Left ventricle myocardium inferior (tissue), 1 donor: ENCODE measurements at places on chromosomes 13 and 19.

DNA sequence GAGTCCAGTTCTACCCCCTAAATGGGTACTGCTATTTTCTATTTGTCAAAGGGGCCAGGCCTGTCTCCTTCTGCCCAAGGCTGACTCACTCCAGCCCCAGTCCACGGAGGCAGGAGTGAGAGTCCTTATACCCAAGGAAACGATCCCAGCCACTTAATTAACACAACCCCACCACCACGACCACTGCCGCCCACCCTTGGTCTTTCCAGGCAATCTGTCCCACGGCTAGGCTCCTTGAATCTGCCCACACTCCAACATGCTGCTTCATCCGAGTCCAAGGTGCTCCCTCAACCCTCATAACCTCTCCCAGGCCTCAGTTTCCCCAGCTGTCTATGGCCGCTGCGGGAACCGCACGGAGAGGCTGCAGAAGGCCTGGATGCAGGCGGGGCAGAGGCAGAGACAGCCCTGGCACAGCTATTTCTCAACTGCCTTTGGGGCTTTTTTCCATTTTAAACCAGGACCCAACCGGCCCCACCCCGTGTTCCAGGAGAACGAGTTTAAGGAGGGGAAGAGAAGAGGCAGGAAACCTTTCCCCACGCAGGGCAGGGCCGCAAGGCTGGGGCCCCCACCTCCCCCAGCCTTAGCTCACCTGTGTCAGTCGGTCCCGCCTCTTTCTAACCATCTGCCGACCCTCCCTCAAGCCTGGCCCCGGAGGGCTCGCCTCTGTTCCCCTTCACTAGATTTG lies 746 bp downstream of the RAB3D start:
- no peak for DNase-seq

GRCh38 chr19:2484178-2484937 lies 8.4 kb downstream of the GADD45B start:
- DNase-seq, result no peak

- DNase-seq, result no peak
Observed at GRCh38 chr13:65836066-65836465, 1394.1 kb downstream of the PCDH9 start.

DNA sequence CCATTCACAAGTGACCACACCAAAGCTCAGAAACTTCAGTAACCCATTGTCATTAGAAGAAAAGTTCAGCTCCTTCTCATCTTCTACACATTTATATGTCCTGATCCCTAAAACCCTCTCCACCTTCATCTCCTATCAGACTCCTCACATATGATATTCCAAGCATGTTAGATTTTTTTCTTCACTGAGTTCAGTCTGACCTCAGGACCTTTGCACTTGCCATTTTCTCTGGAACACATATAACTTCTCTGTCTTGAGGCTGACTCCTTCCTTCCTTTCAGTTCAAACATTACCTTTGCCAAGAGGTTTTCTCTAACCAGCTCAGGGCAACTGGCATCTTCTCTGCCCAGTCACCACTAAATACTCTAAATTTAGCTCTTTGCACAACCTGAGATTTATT lies 54.1 kb downstream of the C13orf42 start:
- no peak for DNase-seq

DNA sequence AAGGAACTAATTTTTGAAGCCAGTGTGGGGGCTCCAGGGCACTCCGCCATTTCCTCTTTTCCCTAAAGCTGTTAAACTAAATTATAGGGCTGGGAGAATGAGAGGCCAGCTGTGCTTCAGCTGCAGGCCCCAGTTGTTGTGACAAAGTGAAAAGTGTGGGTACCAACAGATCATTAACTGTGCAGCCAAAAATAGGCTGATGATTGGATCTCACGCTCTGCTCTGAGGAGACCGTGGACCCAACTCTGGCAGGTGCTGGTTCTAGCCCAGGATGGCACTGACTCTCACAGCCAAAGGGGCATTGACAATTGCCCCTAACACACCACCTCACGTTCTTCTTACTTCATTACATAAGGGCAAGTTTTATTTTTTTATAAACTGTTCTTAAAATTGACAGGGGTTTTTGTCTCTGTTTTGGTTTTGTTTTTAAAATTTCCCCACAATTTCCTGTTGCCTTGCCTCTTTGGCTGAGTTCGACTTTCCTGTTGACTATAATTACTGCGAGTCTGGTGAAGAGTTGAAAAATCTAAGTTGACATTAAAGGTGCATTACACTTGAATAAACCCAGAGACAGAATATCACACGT lies 391.0 kb downstream of the FGF9 start:
- DNase-seq, result no peak

GRCh38 chr13:83183439-83184149 lies 698.7 kb downstream of the SLITRK1 start:
- no peak for DNase-seq

GRCh38 chr13:75359266-75359665 lies 122.7 kb downstream of the TBC1D4 start:
- DNase-seq, result no peak

DNA sequence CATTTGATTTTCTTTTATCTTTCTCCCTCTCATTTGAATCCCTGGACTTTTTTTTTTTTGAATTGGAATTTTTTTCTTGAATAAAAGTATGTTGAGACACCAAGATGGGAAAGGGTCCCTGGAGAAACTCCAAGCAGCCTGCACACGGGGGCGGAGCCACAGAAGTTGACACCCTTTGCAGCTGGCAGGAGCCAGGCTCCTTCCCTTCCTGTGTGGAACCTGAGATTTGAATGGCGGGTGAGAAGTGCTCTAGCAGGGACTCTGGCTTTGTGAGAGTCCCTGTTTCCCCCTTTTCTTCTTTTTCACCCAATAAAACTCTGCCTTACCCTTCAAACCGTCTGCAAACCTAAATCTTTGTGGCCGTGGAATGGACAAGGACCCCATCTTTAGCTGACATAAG lies 1381.0 kb upstream of the MIR17HG start:
- DNase-seq, result no peak

GRCh38 chr13:36275190-36276002 lies 22.2 kb downstream of the CCDC169 start:
- DNase-seq, result no peak

- no peak for DNase-seq
Observed at GRCh38 chr13:40420160-40420740, 246.2 kb downstream of the FOXO1 start.

DNA sequence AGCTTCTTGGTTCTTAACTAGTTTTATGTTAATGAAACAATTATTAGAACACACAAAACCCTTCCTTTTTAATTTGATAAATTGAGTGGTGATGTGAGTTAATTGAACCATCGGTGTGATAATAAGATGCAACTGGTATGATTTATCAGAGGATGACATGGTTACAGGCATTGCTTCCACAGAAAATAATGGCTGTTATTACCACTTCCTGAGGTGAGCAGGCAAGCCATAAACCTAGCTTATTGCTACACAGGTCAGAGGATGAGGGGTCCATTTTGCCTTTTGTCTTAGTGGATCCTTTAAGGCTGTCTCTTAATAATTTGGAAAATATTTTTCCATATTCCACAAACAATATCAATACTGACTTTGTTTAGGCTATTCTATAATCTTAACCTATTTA lies 226.6 kb upstream of the EDNRB start:
- DNase-seq, result no peak

GRCh38 chr19:47322058-47322457 lies 9.9 kb upstream of the C5AR2 start:
- DNase-seq, result no peak

DNA sequence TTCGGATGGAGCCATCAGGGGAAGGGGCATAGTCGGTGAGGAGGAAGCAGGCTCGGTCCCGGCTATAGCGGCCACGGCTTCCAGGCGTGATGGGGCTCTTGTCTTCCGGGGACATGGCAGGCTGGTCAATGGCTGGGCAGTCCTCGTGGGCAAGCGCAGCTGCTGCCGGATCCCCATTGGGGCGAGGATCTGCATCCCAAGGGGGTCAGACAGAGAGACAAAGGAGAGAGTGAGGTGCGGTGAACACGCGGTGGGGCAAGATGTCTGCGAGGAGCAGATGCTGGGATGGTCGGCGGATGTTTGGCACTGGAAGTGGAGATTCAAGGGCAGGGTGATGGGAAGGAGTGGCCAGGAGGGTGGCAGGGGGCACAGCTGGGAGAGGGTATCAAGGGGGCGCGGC lies 8.6 kb downstream of the KCNC3 start:
- DNase-seq, result no peak

DNA sequence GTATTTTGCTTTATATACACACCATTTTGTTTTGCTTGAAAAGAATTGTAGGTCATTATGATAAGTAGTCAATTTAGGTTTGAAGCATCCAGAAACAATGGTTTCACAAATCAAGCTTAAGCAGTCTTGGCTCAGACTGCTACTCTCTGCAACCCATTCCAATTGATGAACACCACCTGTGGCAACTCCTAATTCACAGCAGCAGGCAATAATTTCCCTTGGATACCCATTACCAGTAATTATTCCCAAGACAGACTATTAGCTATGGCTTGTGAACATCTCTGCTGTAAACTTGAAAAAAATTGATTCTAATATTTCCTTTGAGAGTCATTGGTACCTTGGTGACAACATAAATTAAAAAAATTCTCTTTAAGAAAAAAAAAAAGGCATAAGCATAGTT lies 299.3 kb upstream of the SLITRK6 start:
- DNase-seq, result no peak

DNA sequence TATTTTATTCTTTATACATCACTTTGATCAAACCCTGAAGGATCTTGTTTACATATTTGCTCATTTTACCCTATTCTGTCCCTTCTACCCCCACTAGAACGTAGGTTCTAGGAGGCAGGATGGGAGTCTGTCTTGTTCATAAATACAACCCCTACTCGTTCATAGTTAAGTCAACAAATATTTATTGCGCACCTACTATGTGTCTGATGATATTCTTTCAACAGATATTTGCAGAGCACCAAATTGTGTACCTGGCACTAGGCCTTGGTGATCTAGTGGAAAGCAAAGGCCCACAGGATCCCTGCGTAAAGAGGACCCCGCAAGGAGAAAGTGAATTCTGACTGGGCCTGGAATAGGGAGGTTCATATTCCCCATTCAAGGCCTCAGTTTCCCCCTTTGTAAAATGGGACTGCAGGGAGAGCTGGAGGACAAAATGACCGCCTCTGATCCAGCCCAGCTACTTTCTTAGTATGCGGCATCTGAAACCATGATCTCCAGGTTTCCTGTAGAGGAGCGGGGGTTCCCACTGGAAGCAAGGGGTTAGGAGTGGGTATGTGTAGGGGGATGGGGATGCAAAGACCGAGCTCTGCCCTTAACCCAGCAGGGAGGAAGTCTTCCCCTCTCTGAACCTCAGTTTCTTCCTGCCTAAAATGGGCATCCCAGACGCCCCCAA lies 534 bp upstream of the GEMIN7 start:
- DNase-seq, result no peak

- DNase-seq, result no peak
Observed at GRCh38 chr13:94612050-94612449, 10.4 kb downstream of the GPR180 start.

DNA sequence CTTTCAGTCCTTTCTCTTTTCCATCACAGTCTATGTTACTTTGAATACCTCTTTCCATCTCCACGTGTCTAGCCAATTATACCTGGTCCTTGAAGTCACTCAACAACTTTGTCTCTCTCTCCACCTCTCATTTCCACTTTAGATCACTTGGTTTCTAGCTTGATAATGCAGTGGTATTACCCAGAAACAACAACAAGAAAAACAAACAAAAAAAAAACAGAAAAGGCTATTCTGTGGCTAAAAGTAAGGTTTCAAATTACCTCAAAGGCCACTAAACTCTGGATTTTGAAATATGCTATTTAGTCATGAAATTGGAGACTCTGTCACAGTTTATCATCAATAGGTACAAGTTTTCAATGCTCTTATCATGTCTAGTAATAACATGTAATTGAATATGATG lies 184.8 kb downstream of the PCDH9 start:
- DNase-seq, result no peak

DNA sequence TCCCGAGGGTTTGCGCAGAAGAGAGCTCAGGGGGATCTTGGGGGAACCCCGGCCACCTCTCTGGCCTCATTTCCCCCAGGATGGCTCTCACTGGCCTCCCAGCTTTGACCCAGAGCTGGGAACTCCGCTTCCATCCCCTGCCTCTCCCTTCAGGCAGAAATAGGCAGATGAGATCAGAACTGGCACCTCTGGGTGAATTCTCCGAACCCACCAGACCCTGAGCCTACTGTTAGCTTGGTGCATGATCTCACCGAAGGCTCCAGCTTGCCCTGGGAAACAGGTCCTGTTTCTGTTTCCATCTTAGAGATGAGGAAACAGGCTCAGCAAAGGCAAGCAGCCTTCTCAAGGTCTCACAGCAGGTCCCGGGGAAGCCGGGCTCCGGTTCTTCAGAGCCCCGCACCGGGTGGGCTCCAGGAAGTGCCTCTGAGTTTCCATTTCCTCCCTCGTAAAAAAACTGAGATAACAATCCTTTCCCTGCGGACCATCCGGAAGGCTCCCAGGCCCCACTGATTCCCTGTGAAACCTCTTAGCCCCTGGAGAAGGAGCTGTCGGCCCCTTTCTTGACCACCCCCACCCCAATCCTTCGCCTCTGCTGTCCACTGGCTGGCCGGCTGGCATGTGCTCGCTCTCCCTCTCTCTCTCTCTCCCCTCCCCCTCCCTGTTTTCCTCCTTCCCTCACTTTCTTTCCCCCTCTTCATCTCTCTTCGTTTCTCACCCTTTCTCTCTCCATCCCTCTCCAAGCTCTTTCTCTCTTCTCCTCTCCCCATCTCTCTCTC lies 2.1 kb downstream of the NECTIN2 start:
- no peak for DNase-seq

DNA sequence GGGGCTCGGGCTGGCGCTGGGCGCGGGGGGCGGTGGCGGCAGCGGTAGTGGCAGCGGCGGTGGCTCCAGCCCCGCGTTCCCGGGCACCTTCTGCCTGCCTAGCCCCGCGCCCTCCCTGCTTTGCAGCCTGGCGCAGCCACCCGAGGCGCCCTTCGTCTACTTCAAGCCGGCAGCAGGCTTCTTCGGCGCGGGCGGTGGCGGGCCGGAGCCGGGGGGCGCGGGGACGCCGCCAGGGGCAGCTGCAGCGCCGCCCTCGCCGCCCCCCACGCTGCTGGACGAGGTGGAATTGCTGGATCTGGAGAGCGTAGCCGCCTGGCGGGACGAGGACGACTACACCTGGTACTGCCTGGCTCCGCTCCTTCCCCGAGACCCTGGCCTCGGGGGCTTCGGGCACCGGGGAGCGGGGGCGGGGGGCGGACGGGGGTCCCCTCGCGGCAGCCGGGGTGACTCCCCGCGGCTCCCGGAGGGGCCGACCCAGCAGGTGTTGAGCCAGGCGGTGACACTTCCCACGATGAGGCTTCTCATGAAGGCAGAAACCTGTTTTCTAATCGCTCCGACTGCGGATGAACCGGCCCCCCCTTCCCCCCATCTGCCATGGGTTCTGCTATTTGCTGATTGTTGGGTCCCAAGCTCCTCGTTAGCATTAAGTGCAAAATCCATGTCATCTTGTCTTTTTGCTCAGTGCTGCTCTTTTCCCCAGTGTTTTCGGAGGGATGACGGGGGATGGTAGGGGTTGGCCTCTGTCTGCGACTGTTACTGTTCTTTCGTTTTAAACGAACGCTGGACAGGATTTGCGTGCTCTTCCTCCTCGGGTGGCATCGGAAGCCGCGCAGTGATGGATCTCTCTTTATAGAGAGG lies 943 bp downstream of the SLAIN1 start:
- peak; percentile 19 for DNase-seq

- DNase-seq, result no peak
Observed at GRCh38 chr19:44254496-44254895, 5.2 kb upstream of the ZNF233 start.

- DNase-seq, result no peak
Observed at GRCh38 chr13:23632048-23632582, 61.9 kb downstream of the TNFRSF19 start.

GRCh38 chr13:111233080-111233479 lies 87.4 kb upstream of the TEX29 start:
- no peak for DNase-seq

GRCh38 chr13:50527188-50527587 lies 316.3 kb downstream of the DLEU7 start:
- DNase-seq, result no peak

GRCh38 chr13:75725736-75726135 lies 89.6 kb downstream of the LMO7 start:
- DNase-seq, result no peak
